Fibroblast of upper back skin (primary cell): ENCODE measurements at places on chromosomes 2 and 18.

DNA sequence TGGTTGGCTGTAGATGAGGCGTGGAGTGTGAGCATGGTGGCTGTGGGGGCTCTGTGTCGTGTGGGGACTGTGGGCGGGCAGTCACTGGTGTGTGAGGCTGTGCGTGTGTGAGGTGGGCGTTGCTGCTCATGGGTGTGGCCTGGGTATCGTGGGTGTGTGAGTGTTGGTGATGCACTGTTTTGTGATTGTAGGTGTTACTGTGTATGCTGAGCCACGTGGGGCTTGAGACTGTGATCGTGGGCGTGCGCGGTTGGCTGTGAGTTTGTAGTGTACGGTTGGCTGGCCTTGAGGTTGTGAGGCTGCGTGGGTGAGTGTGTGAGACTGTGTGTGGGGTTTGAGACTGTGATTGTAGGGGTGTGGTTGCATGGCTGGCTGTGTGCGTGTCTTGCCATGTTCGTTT lies 8.5 kb downstream of the INHBB start:
- DNase-seq: no peak

- peak; percentile 90 for DNase-seq
These were observed 80.4 kb downstream of the EPB41L3 start for GRCh38 chr18:5463390-5463789.

GRCh38 chr18:76484749-76485387 lies 10.2 kb downstream of the ZNF516 start:
- no peak for DNase-seq

- DNase-seq: no peak
These were observed 7.7 kb downstream of the SLC30A3 start for GRCh38 chr2:27255187-27255586.

GRCh38 chr18:9771261-9771976 lies 63.3 kb downstream of the RAB31 start:
- DNase-seq: peak; percentile 62

- DNase-seq: no peak
These were observed 495 bp upstream of the TTC32 start for GRCh38 chr2:19902216-19902740.

DNA sequence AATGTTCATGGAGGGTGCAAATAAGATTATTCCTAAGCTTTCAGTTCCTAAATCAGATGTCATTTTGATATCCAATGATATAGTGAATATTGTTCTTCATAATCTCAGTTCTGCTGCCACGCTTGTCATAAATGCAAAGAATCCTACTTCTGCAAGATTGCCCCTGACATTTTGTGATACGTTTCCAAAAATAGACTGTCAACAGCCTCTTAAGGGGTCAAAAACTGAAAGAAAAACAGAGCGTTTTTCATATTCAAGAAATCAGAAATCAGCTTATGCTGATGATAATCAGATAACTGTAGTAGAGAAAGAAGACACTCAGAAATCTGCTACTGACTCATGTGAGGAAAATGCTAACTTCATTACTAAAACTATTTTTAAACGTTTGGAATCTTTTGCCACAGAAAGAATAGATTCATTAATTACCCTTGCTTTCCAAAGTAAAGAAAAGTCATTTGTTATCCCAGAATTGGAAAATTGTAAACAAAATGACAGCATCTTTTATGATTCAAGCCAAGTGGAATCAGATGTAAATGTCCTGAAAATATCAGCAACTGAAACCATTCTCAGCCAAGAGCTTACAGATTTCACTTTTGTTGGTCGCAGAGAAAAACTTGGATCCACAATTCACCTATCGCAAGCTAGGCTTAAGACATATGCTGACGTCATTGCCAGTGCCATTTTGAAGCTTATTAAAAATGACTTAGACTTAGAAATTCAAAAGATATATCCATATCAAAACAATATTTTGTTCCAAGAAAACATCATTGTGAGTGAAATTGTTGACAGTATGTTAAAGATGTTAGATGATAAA lies 55.1 kb downstream of the FSIP2 start:
- DNase-seq: peak; percentile 13

DNA sequence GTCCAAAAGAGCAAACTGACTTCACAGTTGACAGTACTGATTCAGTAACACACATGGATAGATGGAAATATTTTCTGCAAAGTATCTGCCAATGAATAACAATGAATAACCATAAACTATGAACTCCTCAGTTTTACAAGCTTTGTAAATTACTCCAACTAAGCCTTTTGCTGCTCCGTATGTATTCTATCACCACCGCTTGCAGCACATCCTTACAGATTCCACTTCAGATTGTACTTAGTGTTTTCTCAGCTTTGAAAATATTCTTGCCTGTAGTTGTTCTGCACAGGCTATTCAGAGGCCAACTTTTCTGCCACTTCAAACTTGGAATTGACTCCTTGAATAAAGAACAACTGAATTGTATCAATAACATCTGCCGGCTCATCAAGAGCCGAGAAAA lies 36.2 kb downstream of the TLK1 start:
- no peak for DNase-seq

DNA sequence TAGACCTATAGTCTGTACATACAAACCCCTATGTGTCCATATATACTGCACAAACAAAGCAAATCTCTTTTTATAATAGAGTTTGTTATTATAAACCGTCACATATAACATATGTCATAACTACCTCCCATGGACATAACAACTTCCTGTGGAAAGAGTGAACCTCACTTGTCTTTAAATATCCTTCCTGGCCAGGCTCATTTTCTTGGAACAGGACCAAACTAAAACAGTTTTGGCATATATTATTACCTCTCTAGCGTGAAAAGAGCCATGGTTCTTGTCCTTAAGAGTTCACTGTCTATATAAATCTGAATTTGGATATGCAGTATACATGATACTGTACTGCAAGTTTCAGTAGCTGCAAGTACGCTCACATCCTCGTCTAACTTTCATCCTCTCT lies 28.3 kb upstream of the DNAJC27 start:
- peak; percentile 11 for DNase-seq
